ENCODE measurements at places on chromosomes 6 and 20.

- no peak for DNase-seq
Observed at GRCh38 chr20:37417617-37418467, 71.9 kb downstream of the SRC start.

DNA sequence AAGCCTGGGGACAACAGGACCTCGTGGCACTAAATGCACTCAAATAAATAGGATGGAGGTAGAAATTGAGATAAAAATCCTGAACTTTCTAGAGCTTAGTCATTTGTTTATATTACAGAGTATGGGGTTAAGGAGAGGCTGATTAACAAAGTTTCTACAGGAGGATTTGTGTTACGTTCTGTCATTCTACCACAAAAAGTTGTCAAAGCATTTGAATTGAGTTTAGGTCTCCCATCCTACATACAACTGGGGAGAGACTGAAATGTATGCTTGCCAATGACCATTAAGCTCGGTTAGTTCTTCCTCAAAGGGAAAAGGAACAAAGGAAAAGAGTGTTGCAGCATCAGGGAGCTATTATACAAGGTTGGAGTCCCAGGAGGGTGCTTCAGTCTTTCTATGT is 597.9 kb downstream of the COL12A1 start:
- no peak for DNase-seq

GRCh38 chr6:3593161-3593560 is 136.3 kb upstream of the SLC22A23 start:
- no peak for DNase-seq

DNA sequence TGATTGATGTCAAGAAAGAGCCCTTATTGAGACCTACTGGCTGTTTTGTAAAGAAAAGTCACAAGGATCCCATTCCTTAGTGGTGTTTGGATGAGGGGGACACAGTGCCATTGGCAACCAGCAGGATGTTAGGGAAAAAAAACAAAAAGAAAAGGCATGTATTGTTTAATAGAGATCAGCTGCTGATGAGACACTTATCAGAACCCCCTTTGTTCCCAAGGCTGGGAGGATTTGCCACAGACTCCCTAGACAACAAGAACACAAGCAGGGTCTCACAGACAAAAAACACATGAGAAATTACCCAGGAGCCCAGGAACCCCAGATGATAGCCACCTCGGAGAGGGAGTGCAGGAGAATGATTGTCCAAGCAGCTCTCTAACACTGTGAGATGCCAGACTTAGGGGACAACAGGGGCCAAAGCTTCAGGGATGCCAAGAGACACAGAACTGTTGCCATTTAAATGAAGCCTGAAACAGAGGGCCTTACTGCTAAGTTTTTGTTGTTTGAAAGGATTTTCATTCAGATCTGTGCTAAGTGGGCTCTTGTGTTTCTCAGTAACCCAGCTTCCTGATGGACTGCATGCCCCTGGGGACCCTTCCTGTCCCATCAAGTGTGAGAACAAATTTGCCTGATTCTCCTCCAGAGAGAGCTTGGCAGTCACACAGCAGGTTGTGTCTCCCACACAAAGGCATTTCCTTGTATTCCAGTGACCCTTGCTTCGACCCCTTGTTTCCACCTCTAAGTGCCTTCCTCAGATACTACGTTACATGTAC is 48.7 kb upstream of the HEY2 start:
- DNase-seq, result no peak

- no peak for DNase-seq
Observed at GRCh38 chr6:149334682-149335160, 17.2 kb downstream of the TAB2 start.

DNA sequence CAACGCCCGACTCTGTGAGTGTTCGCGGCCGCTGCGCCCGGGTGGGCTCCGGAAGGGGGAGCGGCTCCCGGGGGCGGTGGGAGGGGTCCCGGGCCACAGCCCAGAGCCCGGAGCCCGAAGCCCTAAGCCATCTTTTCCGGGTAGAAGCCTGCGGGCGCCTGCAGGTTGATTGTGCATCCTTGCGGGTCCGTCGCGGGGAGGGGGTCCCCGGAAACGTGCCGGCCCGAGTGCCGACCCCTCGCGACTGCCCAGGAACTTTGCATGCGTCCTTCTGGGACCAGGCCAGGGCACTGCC is 413 bp downstream of the PTPRA start:
- DNase-seq, result peak; percentile 70

- no peak for DNase-seq
Observed at GRCh38 chr6:128597004-128597403, 76.6 kb upstream of the PTPRK start.

GRCh38 chr20:22579119-22579427 is 5.3 kb downstream of the FOXA2 start:
- no peak for DNase-seq

DNA sequence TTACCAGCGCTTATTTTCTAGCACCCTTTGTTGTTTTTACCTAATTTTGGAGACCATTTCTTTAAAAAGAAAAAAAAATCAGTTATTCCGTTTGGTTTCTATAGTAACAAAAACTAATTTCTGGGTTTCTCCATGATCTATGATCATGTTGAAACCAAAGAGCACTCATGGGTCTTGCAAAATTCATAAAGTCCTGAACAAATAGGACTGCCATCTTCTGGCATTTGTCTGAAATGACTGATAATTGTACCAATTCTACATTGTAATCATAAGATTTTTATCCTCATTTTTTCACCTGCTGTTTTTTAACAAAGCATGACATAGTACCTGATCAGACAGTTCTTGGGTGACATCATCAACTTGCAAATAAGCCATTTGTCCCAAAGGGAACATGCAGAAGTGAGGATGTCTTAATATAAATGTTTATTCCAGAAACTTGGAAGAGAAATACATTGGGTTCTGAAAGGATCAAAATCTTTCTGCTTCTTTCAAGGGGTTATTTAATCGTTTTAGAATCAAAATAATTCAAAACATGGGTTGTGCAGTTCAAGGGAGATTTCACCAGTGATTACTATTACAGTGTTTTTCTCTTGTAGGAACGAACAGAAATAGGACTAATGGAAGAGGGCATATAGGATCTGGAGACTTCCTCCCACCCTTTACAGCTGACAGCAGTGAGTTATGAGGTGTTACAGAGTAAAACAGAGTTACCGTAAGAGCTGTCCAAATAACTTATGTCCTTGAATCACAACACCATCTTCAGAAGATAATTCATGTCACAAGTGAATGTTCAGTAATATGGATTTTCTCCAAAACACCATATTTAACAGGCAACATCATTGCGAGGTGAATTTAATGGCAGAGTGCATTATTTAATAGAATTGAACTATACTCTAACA is 87.1 kb upstream of the GJE1 start:
- DNase-seq, result no peak

DNA sequence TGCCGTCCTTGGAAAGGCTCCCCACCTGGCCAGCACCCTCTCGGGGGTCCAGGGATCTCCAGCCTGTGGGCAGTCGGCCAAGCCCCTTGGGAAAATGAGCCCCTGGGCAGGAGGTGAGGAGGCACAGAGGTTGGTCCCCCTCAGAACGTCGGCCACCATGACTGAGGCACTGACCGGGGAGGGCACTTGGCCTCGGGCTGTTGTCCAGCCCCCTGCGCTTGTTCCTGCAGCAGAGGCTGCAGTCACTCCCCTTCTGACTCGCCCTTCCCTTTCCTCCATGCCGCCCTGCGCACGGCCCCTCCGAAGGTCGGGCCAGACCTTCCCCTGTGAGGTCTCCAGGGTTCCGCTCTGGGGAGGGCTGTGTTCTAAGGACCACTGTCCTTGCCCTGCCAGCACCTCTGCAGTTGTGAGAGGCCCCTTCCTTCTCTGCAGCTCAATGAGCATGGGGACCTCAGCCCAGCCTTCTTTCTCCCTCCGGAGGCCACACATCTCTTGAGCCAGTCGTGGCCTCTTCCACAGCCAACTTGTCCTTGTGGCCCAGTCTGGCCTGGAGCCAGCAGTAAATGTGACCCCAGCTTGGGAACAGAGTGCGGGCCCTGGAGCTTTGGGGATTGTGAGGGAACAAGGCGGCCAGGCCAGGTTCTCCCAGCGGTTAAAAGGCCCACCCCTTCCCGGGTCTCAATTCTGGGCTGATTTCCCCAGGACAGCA is 195.5 kb downstream of the DLL1 start:
- DNase-seq, result no peak

DNA sequence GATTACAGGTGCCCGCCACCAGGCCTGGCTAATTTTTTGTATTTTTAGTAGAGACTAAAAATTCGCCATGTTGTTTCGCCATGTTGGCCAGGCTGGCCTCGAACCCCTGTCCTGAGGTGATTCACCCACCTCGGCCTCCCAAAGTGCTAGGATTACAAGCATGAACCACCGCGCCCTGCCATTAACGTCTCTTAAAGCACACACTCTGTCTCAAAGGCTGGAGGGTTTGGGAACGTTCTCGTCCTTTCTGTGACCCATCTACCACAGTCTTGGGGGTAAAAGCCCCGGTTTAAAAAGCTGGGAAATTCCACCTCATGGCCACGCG is 57.8 kb upstream of the ARID1B start:
- no peak for DNase-seq

GRCh38 chr6:62803094-62803493 is 408.2 kb upstream of the FKBP1C start:
- no peak for DNase-seq

DNA sequence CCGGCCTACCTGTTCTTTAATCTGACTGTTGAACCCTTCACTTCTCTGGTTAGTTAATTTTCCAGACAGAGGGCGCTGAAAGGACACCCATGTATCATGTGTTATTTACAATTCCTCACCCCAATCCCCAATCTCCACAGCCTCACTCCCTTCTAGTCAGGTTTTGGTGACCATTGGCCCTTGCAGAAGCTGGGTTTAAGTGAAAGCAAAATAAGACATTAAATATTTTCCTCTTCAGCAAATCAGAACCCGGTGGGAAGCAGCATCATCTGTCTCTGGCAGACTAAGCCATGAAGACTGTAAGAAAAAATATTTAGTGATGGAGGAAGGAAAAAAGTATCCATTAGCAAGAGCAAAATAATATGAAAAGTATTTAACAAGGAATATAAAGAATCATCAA is 9.4 kb upstream of the HLA-DQA1 start:
- DNase-seq, result peak; percentile 22

GRCh38 chr6:72624557-72625160 is 2.8 kb downstream of the KCNQ5 start:
- DNase-seq, result no peak

- no peak for DNase-seq
Observed at GRCh38 chr6:47631797-47632196, 66.6 kb upstream of the ADGRF4 start.

DNA sequence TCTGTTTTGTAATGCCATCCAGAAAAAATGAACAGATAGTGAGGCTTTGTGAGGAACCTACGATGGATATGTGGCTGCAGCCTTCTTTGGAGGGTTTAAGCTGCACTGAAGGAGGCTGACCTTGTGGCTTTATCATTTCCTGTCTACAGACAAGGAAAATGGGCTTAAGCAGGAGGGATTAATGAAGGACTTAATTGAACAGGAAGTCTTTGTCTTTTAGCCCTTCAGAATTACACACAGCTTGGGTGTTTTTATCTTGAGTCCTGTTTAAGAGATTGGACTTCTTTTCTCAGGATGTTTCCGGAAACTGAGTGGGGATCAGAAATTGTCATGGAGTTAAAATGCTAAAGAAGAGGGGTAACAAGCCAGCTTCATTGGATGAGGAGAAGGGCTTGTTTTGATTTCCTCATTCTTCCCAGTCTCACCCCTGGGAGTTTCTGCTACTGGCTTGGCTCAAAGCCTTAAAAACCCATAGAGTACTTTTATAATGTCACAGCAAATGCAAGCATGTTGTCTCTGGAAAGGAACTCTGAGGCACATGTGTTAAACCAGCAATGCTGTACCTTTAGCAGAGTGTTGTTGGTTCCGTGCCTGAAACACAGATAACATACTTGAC is 193.6 kb downstream of the JARID2 start:
- no peak for DNase-seq

GRCh38 chr20:39358052-39358451 is 395.9 kb downstream of the DHX35 start:
- no peak for DNase-seq

DNA sequence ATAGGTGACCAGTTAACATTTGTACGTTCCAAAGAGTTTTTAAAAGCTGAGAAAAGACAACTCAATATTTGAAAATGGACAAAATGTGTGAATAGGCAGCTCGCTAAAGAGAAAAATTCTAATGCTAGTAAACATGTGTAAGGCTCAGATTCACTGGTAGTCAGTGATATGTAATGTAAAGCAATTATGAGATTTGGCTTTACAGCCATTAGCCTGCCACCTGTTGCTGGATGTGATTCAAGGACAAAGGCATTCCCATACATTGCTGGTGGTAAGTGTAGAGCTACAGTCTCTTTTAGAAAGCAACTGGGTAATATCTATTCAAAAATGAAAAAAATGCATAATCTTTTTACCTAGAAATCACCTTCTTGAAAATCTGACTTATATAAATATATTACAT is 114.3 kb downstream of the COL19A1 start:
- DNase-seq, result no peak

DNA sequence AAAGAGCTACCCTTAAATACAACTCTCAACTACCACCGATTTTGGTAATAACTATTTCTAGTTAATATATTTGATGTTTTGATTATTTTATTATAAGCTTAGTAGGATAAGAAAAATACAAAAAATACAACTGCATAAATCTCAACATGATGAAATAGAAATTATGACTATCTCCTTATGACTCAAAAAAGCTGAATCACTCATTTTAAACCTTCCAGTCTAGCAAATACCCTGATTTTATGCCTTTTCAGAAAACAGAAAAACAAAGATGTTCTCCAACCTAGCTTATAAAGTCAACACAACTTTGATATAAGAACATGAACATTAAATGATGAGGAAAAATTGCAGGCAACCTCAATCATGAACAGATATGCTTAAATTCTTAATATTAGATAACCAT is 40.2 kb upstream of the DSE start:
- no peak for DNase-seq

GRCh38 chr6:1047981-1048541 is 263.8 kb upstream of the FOXQ1 start:
- DNase-seq, result no peak

GRCh38 chr6:113907102-113907815 is 50.1 kb downstream of the MARCKS start:
- no peak for DNase-seq

- DNase-seq, result peak; percentile 5
Observed at GRCh38 chr20:8805737-8806442, 263.0 kb upstream of the PLCB4 start.

All from activated CD4-positive, alpha-beta T cell treated with anti-CD3 and anti-CD28 coated beads for 48 hours (primary cell).